Memory B cell (primary cell): ENCODE measurements at places on chromosomes 11 and 22.

DNA sequence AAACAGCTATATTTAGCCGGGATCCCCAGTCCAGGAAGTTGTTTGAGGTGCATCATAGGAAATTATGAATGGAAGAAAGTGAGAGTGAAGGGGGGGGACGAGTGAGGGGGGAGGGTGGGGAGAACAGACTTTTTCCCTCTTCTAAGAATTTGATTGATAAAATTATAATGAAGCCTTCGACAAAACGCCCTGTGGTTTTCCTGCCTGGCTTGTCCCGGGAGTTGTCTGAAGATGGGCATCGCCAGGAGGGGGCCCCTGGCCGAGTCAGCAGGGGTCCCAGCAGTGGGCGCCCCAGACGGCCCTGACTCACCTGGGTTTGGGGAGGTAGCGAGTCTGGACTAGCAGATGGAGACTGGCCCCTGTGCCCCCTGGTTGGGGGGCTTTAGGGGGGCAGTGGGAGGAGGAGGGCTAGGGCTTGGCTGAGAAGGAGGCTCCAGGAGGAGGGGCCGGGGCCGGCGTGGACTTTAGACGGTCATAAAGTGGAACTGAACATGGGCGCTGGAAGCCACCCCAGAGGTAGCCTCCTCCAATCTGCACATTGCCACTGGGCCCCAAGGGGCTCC is 336 bp upstream of the LIF start:
- no peak for DNase-seq

DNA sequence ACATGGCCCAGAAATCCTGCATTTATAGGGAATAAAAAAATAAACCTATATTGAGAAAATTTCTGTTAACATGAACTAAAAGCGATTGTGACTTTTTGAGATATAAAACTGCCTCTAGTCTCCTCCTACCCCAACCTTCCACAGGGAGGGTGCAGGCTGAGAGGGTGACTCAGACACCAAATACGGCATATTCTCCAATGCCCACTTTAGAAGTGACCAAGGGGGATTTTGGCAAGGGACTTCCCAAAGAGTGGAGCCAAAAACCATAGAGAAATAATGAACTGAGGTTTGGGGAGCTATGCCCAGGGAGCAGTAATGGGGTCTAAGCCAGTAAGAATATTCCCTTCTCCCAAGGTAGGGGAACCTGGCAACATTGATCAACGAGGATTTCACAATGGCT is 124.9 kb upstream of the ZC3H12C start:
- DNase-seq: no peak

DNA sequence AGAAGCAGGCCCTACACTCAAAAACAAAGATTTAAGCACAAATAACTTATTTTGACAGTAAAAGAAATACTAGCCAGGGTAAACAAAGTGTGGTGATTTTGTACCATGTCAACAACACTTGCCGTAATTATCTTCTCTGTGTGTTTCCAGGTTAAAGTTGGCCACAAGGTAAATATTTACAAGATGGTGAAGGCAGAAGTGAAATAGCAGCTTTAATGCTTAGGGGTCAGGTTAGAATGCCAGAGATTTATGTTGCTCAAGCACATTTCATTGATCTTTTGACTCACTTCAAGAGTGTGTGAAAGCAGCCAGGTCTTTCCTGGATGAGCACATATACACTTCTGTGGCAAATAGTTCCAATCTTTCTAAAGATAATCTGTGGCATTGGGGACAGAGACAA is 270.2 kb upstream of the LUZP2 start:
- no peak for DNase-seq

GRCh38 chr11:88695689-88696414 is 358.3 kb upstream of the CTSC start:
- DNase-seq: no peak

- DNase-seq: no peak
These were observed 17.8 kb upstream of the KCTD14 start for GRCh38 chr11:78040691-78041379.

DNA sequence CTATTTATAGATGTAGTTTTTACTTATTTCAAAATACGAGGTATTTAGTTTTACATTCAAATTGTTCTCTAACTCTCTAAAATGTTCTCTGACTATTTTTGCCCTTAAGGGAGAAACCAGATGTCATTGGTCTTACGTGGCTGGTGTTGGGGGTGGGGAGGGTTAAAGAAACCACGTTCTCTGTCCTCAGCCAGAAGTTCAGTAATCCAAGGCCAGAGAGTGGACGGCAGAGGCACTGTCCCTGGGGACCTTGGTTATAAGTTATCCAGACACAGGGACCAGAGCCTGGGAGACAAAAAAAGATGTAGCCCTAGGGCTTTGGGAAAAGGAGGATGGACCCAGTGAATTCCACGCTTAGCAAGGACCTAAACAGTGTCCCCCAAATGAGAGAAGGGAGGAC is 706 bp upstream of the OR51E1 start:
- no peak for DNase-seq

- no peak for DNase-seq
These were observed 9.5 kb downstream of the YPEL1 start for GRCh38 chr22:21725956-21726649.

GRCh38 chr11:60872961-60873524 is 5.7 kb downstream of the ZP1 start:
- DNase-seq: no peak

- DNase-seq: no peak
These were observed 29.1 kb downstream of the DRD2 start for GRCh38 chr11:113446112-113446511.

- DNase-seq: peak; percentile 63
These were observed 1.0 kb upstream of the SESN3 start for GRCh38 chr11:95231881-95232605.

GRCh38 chr11:58933661-58934060 is 5.6 kb upstream of the GLYATL1 start:
- no peak for DNase-seq

GRCh38 chr22:20123366-20124082 is 6.5 kb upstream of the TRMT2A start:
- DNase-seq: no peak

- no peak for DNase-seq
These were observed 115.1 kb downstream of the DBX1 start for GRCh38 chr11:20045098-20045688.

DNA sequence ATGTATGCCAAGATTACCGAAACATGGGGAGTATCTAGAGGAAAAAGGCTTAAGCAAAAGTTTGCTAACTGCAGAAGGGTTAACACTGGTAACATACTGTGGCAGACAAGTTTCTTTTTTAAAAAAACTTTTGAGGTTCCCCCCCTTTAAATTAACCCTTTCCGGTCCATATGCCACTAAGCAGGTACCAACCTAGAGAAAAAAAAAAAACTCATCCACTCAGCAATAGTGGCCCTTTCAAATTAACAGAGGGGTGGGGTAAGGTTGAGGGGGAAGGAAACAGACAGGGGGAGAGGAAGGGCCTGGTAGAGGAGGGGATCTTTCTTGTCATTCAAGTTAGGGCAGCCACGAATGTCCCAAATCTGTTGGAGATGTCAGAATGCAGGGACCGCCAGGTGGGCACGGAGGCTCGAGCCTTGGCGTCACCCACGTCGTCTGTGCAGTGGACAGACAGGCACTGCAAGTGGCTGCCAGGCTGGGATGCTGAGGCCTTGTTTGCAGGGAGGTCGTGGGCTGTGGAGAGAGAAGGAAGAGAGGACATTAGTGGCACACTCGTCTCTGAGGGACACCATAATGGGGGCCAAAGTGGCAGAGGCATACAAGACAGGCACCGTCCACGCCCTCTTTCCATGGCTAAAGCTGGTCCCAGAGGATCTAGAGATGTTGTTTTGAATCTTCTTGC is 50.8 kb downstream of the MN1 start:
- no peak for DNase-seq

GRCh38 chr11:19474954-19475721 is 234.4 kb upstream of the E2F8 start:
- no peak for DNase-seq

- DNase-seq: no peak
These were observed 76.1 kb downstream of the RPL27A start for GRCh38 chr11:8758619-8759169.

- no peak for DNase-seq
These were observed at the start of gene ANO5 for GRCh38 chr11:22192642-22193347. Gene ANO5, plus strand, starts transcription at chr11:22193085. Its CDS starts 408 bp downstream, at chr11:22193493.

DNA sequence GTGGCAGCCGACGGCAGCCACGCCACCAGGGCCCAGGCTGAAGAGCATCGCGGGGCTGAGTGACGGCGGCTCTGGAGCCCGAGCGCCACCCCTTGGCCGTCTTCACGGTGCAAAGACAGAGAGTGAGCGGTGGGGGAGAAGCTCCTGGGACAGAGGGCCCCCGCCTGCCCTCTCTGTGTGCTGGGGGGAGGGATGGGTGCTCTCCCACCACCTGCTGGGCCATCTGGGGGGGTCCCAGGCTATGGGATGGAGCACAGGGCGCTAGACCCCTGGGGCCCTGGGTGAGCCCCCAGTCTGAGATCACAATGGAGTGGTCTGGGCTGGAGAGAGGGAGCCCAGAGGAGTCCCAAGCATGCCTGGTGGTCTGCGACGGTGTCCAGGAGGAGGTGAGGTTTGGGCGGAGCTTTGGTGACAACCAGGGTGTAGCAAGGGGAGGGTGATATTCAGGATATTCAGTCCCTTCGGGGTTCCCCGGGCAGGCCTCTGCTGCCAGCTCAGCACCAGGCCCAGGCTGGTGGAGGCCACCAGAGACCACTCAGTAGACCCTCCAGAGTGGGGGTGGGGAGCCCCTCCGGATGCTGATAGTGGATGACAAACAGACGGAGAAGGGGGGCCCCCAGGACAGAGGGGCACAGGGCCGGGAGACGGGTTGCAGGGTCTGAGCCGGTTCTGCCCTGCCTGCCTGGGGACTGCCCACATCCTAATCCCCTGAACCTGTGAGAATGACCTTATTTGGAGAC is 78.1 kb upstream of the PRR5 start:
- DNase-seq: no peak

GRCh38 chr22:32414191-32414590 is 2.1 kb upstream of the RTCB start:
- no peak for DNase-seq

- no peak for DNase-seq
These were observed at the start of gene ELF5 for GRCh38 chr11:34513682-34514449. Gene ELF5, minus strand, starts transcription at chr11:34513794. Its CDS starts 8,045 bp downstream, at chr11:34505749.

- no peak for DNase-seq
These were observed 51.4 kb upstream of the NECTIN1 start for GRCh38 chr11:119780222-119780953.

DNA sequence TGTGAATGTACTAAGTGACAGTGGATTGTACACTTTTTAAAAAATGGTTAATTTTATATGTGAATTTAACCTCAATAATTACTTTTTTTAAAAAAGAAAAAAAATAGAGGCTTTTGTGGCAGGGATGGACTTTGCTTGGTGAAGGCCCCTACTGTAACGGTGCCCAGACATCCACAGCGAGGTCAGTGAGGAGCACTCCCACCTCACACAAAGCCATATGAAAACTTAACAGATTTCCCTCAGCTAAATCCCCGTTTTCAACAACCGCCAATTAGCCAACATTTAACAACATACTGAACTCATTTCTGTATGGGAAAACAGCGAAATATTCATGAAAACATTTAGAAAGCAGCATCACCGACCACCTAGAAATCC is 642 bp upstream of the C11orf58 start:
- no peak for DNase-seq

DNA sequence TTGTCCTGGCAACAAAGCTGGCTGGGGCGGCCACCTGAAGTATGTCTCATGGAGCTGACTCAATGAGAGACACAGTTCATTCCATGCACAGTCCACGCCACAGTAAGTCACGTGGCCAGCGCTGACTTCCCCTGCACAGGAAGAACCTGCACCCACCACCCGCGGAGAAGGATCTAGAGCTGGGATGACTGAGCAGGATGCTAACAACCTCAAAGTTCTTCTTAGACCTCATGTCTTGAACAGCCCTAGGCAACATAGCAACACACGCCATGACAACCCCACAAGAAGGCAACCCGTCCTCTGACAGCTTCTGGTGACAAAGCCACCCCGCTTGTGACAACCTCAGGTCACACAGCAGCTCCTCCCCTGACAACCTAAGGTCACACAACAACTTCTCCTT is 76.9 kb upstream of the B3GAT1 start:
- no peak for DNase-seq

GRCh38 chr22:44683237-44683636 is 18.8 kb upstream of the PRR5 start:
- no peak for DNase-seq

DNA sequence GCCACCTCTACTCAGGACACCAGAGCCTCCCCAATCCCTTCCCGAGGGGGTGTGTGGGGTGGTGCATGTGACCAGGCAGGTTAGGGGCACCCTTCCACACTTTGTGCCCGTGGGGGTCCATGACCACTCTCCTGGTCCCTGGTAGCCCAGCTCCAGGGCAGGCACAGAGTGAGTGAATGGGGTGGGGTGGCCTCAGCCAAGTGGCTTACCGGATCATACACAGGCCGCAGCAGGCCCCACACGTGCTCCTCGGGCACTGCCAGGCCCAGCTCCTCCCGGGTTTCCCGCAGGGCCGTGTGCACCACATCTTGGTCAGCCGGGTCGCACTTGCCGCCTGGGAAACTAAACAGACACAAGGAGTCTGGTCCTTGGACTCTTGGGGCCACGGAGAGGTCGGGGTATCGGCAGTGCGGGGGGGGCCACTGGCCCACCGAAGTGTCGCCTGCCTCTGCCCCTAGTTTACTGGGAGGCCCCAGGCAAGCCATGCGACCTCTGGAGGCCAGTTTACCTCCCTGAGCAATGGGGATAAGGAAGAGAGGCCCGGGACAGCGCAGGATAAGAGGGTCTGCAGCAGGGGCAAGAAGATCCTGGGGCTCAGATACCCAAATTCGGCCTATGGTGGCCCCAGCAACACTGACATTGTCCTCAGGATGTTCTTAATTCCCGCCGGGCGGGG is 889 bp downstream of the NUDT8 start:
- no peak for DNase-seq

- DNase-seq: no peak
These were observed 766.2 kb upstream of the KIRREL3 start for GRCh38 chr11:127766734-127767133.

- no peak for DNase-seq
These were observed 100.8 kb upstream of the CLPB start for GRCh38 chr11:72535194-72535547.
